SIG-M5 (cell line): ENCODE measurements at places on chromosomes 13 and 19.

GRCh38 chr19:7868326-7868670 is 5.9 kb downstream of the PRR36 start:
- no peak for DNase-seq

GRCh38 chr13:61136093-61136492 is 279.6 kb downstream of the PCDH20 start:
- no peak for DNase-seq

- DNase-seq = no peak
These were observed 22.7 kb downstream of the TINCR start for GRCh38 chr19:5545051-5545450.

- DNase-seq = no peak
These were observed 30.5 kb upstream of the ZNF536 start for GRCh38 chr19:30341611-30342201.

DNA sequence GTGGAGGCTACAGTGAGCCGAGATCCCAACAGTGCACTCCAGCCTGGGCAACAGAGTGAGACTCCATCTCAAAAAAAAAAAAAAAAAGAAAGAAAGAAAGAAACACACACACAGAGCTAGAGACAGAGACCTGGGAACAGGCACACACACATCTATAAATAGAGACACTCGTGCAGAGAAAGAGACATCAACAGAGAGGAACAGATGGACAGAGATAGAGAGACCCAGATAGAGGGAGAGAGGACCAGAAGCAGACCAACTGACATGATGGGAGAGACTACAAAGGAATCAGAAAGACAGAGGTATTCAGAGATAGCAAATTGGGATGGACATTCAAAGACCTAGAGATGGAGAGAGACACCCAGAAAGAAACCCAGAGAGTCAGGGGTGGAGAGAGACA is 2.1 kb upstream of the CA11 start:
- DNase-seq = no peak

- DNase-seq = no peak
These were observed 107.0 kb downstream of the ZIC5 start for GRCh38 chr13:99864627-99864990.

- DNase-seq = no peak
These were observed 1.2 kb downstream of the SF3A2 start for GRCh38 chr19:2237869-2238153.

DNA sequence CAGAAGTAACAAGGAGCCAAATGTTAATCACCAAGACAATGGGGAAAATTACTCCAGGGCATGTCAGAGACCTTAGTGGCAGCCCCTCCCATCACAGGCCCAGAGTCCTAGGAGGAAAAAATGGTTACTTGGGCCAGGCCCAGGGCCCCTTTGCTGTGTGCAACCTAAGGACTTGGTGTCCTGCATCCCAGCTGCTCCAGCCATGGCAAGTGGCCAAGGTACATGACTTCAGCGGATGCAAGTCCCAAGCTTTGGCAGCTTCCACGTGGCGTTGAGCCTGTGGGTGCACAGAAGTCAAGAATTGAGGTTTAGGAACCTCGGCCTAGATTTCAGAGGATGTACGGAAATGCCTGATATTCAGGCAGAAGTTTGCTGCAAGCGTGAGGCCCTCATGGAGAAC is 46.7 kb downstream of the OR10H4 start:
- no peak for DNase-seq

DNA sequence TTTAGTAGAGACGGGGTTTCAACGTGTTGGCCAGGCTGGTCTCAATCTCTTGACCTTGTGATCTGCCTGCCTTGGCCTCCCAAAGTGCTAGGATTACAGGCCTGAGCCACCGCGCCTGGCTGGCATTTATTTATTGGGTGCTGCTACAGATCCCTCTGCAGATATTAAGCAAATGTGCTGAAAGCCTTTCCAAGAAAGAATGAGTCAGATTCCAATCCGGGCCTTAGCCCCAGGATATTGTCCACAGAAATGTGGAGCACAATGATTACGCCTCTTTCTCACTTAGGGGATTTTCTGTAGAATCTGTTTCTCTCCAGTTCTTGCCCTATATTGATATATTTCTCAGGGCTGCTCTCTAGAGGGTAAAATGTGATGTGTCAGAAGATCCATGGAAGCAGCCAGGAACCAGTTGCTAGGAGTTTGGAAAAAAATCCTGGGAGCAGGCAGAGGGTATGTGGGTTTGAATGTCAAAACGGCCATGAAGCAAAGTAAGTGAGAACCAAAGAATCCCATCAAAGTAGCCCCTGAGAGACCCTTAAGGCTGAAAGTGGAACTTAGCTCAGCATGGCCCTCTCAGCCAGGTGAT is 24.8 kb upstream of the IGFL4 start:
- no peak for DNase-seq
